ENCODE measurements at places on chromosomes 2 and 18. TPM values are rescaled to one million over a fixed set of nuclear protein-coding genes. Genes with fewer than 3 reads are reported as not detected.

SERPINB10 gene
- not detected for total RNA-seq

MAP2 gene
- 16.2 TPM for total RNA-seq

SCYGR4 gene
- total RNA-seq: not detected

DUSP28 gene
- total RNA-seq: 3.8 TPM

TCF7L1 gene
- 1.1 TPM for total RNA-seq

EFEMP1 gene
- 125 TPM for total RNA-seq

POTEJ gene
- total RNA-seq: not detected

NETO1 gene
- total RNA-seq: not detected

RESP18 gene
- not detected for total RNA-seq

C1GALT1C1L gene
- 0.27 TPM for total RNA-seq

DNA sequence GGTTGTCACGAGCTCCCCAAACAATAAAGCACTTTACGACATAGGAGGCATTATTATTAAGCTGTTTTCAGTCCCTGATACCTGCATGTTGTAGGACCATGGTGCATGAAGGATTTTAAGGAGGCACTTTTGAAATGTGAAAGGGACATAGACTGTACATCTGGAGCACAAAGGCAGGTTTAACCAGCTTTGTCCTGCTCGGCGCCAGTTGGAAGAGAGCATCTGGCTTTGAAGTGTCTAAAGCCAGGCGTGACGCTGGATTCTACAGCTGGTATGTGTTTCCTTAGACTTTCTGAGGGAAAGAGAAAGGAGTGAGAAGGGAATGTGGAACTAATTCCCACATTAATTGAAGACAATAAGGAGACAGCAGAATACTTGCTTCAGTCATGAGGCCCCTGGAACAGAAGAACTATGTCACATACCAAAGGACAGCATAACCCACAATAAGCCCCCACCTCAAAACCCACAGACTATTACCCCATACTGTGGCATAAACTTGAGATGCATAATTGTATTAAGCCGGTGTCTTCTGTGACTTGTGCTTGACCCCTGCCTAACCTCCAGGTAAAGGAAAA lies 381.0 kb upstream of the MEX3C start:
- no peak overlapping the region for H3K4me3 ChIP-seq
- H3K4me1 ChIP-seq: no peaks in the 10 kb centered on the region
- H3K27me3 ChIP-seq: no peaks in the 10 kb centered on the region
- no peak overlapping the region for H3K27ac ChIP-seq

DNA sequence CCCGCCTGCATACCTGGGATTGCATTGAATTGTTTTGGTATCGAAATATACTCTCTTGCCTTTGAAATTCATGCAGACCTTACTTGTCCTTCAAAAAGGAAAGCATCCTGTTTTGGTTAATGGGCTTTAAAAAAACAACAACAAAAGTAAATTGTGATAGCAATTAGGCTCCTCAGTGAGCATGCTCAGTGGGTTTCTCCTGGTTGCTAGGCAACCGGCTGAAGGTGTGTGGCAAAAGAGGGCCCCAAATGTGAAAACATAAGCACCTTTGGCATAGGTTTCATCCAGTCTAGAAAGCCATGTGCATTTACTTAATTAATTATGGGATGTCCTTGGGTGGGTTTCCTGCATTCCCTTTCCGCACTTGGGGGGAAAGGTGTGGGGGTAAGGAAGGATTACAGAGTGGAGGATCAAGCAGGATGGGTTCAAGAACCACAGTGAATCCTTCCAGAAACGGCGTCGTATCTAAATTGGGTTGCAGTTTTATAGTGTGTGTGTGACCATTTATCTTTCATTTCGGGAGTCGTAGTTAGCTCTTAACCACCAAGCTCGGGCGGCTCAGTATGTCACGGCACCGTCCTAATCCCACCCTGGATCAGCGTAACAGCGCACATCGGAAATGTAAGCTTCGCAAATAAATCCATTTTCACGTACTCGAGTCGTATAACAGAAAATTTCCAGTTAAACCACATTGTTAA lies 274.9 kb upstream of the TCF4 start:
- H3K27ac ChIP-seq: no peak overlapping the region
- DNase-seq: no peak
- H3K36me3 ChIP-seq: no peaks in the 10 kb centered on the region
- H3K4me1 ChIP-seq: peaks cover 7% of the 10 kb centered on the region

- no peaks in the 10 kb centered on the region for H3K4me1 ChIP-seq
- no peak for DNase-seq
- H3K36me3 ChIP-seq: no peaks in the 10 kb centered on the region
- no peak overlapping the region for H3K27ac ChIP-seq
- no peak overlapping the region for H3K4me3 ChIP-seq
Observed at GRCh38 chr2:183530333-183530901, 406.2 kb downstream of the NUP35 start.

DNA sequence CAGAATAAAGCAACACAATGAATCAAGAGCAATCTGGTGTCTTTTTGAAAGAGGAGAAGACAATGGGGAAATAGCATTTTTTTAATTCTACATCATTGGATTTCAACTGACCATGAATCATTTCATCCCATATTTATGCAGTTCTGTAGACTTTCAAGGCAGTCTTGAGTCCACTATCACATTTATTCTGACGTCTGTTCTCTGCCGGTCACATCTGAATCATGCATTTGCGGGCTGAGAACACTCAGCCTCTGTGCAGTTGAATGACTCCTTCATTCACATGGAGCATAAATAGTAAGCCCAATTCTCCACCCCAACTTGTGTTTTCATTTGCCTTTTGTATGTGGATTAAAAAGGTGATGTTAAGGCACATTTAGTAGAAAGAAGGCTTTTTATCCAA lies 128.2 kb downstream of the AKAIN1 start:
- no peak for DNase-seq
- H3K4me1 ChIP-seq: peaks cover 4% of the 10 kb centered on the region
- no peaks in the 10 kb centered on the region for H3K36me3 ChIP-seq
- H3K4me3 ChIP-seq: no peak overlapping the region

DNA sequence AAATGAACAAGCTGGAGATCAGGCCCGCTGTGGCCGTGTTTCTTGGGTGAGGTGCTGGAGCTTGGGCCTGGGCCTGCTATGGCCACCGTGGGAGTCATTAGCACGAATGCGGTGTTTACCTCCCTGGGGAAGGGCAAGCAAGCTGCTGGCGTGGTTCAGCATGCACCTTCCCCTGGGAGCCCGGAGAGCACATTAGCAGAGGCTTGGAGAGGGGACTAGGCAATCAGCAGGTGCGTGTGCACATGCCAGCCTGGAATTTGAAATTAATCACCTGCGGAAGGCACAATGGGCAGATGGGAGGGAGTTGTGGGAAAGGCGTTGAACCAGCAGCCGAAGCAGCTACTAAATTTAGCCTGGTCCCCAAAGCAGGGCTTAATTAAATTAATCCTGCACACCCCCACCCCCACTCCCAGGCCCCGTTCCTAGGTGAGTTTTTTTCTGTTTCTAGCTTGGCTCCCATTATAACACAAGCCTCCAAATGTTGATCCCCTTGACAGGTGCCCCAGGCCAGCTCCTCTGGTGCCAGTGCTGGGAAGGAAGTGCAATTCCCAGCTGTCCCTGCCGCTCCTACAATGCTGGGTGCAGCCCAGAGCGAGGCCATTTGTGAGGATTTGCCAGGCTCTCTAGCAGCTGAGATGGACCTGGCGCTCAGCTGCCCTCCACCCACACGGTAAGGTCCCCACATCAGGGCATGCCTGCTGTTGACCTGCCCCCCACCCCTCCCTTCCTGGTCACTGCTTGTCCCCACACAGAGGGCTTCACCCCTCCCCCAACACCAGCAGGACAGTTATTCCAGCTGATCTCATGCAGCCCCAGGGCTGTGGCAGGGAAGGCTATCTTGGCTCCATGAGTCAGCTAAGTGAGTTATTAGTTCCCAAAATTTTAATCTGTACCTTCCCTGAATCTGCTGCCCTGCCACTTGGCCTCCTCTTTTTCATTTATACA lies 115.0 kb downstream of the ZBTB7C start:
- H3K36me3 ChIP-seq: no peaks in the 10 kb centered on the region
- peaks cover 6% of the 10 kb centered on the region for H3K4me1 ChIP-seq
- no peaks in the 10 kb centered on the region for H3K27me3 ChIP-seq

DNA sequence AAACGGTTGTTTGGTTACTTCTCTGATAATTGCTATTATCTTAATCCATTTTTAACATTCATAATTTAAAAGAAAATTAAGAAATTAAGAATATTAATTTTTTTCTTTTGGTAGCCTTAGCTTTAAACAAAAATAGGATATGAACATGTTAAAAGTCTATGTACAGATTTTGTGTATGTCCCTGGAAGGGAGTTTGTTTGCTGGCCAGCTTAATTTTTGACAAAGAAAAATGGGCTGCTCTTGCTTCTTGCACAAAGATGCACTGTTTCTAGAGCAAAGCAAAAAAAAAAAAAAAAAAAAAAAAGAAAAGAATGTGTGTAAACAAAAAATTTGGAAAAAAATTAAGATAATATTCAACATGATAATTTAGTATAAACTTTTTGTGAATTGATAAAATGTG lies 1.3 kb downstream of the RFTN2 start:
- no peak for DNase-seq
- no peak overlapping the region for H3K27ac ChIP-seq
- H3K4me3 ChIP-seq: no peak overlapping the region
- H3K4me1 ChIP-seq: peaks cover 6% of the 10 kb centered on the region

DNA sequence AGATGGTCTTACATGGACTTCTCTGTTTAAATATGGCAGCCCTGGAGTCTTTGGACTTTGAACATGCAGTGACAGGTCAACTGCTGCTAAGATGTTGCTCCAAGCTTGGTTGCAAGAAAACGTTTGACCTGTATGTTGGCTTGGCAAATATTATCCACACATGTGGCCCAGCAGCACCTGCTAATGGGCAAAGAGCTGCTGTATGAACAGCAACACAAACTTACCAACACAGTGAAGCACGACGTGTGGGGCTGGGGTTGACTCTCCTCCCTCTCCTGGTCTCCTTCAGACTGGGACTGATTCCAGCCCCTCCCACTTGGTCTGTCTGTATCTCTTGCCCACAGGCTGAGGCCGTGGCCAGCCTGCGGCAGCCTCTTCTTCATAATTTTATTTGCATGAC lies 3.8 kb downstream of the KCNE4 start:
- DNase-seq: no peak
- no peaks in the 10 kb centered on the region for H3K4me1 ChIP-seq
- H3K27me3 ChIP-seq: no peaks in the 10 kb centered on the region
- H3K27ac ChIP-seq: no peak overlapping the region
- H3K4me3 ChIP-seq: no peak overlapping the region

- H3K27ac ChIP-seq: no peak overlapping the region
- no peak overlapping the region for H3K4me3 ChIP-seq
- no peaks in the 10 kb centered on the region for H3K27me3 ChIP-seq
- H3K36me3 ChIP-seq: no peaks in the 10 kb centered on the region
- no peak for DNase-seq
Observed at GRCh38 chr2:71559828-71560637, 106.7 kb downstream of the DYSF start.

DNA sequence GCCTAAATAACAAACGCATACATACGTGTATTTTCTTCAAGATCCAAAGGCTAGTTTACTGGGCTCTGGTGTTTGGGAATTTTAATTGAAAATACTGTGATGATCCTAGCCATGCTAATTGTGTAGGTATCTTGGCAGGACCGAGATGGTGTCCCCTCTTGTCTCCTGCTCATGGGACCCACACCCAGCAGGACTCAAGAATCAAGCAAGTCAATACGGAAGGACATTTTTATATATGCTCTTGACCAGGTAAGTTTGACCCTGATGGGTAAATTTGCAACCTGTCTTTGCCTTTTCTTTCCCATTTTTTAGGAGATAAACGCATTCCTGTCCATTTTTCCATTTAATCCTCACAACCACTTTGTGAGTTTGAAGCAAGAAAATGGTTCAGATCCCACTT lies 111.8 kb upstream of the MYCN start:
- no peaks in the 10 kb centered on the region for H3K27me3 ChIP-seq
- no peaks in the 10 kb centered on the region for H3K4me1 ChIP-seq
- H3K27ac ChIP-seq: no peak overlapping the region
- no peak overlapping the region for H3K4me3 ChIP-seq
- no peaks in the 10 kb centered on the region for H3K36me3 ChIP-seq
- DNase-seq: no peak

DNA sequence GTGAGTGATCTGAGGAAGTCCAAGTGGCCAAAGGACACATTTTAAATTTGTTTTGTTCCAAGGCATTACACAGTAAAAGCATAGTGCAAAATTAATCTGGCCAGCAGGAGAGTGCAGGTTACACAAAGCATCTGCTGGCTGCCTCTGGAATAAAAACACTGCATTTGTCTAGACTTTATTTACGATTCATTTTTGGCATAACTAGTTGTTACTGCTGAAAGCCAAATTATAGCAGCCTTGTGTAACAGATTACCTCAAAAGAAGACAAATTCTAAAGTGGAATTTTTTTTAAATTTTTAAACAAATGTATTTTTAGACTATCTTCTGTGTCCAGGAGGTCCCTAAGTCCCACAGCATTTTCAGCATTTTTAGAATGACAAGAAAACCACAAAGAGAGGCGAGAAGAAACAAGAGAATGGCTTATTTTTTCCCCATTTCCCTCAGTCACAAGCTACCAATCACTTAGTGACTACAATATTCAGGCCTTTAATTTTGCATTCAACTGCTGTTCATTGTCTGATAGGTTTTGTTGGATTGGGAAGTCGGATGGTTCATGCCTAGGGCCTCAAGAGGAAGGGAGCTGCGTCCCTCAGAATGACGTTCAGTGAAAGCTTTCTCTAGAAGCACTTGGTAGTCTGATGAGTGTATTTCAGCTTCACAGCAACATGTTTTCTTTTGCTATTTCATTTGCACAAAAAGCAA lies 46.0 kb downstream of the TMEFF2 start:
- no peak for DNase-seq
- H3K4me3 ChIP-seq: no peak overlapping the region
- no peaks in the 10 kb centered on the region for H3K27me3 ChIP-seq
- H3K27ac ChIP-seq: no peak overlapping the region

GRCh38 chr18:31206787-31207381 lies 44.2 kb upstream of the DSC1 start:
- H3K4me1 ChIP-seq: peaks cover 32% of the 10 kb centered on the region
- H3K36me3 ChIP-seq: no peaks in the 10 kb centered on the region
- peak overlapping the region; percentile 77 for H3K27ac ChIP-seq
- peak; percentile 94 for DNase-seq

DNA sequence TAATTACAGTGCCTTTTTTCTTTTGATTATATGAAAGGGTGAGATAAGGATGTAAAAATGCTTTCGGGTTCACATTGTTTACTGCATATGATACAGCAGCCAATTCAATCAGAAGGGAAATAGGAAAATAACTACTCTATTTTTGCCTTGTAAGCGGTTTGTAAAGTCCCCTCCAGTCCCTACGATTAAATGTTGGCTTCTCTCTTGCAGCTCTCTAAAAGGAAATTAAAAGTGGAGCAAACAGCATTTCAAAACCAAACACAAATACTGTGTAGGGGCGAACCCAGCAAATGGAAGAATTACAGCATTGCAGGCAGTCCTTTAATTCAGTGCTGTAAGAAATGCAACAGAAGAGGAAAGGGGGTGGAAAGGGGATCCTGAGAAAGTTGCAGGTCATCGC lies 18.9 kb downstream of the LYPD6B start:
- H3K36me3 ChIP-seq: no peaks in the 10 kb centered on the region
- H3K27me3 ChIP-seq: no peaks in the 10 kb centered on the region
- DNase-seq: no peak
- no peak overlapping the region for H3K27ac ChIP-seq

All from MCF 10A (cell line).